Kidney glomerular epithelial cell (primary cell): ENCODE measurements at places on chromosomes 5 and 9.
A peak's percentile ranks its signal among the peaks of the same experiment; 100 is the strongest.

GRCh38 chr5:82538339-82539034, 260.3 kb upstream of the RPS23 start:
- DNase-seq: no peak

DNA sequence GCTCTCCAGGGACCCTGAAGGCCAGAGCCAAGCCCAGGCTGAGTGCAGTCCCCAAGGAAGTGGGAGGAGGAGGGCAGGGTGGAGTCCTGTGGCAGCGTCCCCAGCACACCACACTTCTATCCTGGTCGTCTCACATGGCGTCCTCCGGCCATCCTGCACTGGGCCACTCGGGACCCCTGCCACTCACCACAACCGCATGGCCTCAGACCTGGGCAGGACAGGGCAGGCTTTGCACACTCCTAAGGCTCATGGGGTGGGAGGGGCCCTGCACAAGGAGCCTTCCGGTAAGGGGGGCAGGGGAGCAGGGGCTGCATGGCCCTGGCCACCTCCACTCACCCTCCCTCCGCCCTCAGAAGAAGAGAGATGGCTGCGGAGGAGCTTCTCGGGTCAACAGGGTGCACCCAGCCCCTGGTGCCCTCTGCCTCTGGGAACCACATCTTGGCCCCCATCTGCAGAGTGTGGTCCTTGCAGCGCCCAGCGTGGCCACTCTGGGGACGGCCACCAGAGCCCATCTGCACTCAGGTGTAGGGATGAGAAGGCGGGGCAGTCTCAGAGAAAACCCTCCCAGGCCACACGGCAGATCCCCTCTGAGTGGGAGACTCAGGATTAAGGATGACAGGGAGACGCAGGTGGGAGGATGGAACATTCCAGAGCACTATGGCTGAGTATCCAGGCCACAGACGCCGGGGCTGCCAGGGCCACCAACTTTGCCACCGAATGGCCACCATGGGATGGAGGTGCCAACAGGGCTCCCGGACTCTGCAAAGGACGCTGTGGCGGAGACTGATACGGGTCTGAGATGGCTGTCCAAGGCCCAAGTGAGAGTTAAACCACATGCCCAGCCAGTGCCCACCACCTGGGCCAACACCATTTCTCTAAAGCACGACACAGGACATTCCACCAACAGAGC, 7.6 kb downstream of the TPPP start:
- DNase-seq: no peak

DNA sequence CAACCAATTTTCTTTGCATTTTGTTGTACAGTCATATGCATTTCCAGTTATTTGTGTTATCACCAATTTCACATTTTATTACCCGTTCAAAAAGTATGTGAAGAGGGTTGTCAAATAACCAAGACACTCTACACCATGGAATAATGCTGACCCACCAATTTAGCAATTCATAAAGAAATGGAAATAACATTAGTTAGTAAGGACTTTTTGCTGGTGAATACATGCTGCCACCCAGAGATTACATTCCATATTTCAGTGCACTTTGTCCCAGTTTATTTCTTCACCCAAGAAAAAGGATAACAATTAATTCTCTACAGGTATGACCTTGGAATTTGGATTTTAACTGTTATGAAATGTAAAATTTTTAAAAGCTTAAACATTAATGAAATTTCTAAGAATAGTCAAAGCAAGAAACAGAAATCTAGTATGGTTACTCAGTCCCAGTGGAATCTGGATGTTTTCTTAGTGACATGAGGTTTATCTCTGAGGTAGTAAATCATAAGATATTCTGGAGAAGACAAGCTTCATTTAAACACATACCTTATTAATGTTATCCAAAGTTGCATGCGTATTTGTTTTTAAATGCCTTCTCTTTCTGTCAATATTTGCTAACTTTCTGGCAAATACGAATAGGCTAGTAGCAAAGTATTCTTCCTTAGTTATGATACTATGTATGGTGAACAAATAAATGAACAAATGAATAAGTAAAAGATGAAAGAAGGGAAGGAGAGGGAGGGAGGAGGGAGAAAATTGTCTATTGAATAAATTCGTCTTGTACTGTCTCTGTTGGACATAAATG, 100.6 kb downstream of the CETN3 start:
- DNase-seq: peak; percentile 63

DNA sequence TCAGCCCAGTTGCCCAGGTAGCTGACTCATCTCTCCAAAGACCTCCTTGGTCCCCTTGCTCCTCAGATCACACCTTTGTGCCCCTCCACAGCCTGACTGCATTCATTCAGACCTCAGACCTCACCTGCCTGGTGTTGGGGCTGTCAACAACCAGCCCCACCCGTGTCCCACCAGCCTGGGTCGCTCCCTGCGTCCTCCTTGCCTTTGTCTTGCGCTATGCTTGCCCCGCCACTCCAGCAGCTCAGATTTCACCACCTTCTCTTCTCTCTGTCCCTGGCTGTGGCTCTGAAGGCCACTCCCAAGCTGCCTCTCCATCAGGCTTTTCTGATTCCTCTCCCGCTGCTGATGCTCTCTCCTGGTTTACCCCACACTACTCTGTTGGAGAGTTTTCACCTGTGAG, 103.5 kb downstream of the MVB12B start:
- no peak for DNase-seq

GRCh38 chr5:176733406-176734262, 76.7 kb upstream of the UNC5A start:
- DNase-seq: no peak

DNA sequence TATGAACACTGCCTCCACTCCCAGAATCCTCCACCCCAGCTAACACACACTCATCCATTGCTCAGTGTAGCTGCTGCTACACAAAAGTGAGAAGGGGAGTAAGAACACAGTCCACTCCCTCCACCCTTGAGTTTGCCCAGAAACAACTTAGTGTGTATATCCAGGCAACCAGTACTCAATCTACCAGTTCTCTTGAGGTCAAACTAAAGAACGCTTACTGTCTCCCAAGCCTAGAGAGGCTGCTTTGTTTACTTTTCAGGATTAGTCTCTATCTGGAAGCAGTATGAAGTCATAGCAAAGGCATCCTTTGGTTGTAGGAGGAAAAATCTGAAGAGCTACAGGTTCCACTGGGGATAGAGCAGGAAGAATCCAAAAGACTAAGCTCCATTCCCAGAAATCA, 296.3 kb downstream of the KCNN2 start:
- no peak for DNase-seq

- DNase-seq: no peak
Observed at GRCh38 chr5:15283076-15283475, 216.9 kb upstream of the FBXL7 start.

DNA sequence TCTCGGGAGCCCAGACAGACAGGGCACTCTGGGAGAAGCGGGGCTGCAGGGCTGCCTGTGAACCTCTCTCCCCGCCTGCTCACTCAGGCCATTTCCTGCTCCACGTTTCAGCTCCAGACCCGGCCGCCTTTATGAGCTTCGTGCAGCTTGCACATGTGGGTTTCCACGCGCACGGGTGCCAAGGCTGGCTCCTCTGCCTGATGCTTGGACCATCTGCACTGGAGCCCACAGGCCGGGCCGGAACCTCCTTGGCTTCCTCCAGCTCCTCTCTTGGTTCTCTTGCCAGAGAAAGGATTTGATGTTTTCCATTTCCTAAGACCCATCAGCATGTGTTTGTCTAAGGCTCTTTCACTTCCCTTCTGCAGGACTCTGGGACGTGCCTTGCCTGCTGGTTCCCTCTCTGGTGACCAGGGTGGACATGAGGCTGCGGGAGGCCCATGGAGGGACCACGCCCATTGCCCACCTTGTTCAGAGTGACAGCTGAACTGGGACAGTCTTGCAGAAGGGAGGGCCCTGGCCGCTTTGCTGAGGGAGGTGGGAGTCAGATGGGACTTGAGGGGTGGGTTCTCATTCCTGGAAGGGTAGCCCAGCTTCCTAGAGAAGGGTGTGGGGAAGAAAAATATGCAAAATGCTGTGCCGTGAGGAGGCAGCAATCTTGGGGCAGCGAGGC, 23.3 kb upstream of the COL5A1 start:
- DNase-seq: no peak

DNA sequence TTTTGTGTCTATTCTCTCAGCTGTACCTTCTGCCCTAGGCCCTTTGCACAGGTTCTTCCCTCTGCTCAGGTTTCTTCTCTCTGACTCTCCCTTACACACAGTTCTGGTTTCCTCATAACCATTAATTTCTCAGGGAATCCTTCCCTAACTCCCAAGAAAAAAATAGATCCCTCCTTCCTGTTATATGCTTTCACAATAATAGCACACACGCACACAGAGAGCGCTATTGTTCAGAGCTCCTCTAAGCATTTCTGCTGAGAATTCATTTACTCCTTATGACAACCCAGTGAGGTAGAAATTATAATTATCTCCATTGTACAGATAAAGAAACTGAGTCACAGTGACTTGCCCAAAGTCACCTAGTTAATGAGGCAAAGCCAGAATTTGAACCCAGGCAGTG, 1.7 kb upstream of the TCOF1 start:
- DNase-seq: no peak

DNA sequence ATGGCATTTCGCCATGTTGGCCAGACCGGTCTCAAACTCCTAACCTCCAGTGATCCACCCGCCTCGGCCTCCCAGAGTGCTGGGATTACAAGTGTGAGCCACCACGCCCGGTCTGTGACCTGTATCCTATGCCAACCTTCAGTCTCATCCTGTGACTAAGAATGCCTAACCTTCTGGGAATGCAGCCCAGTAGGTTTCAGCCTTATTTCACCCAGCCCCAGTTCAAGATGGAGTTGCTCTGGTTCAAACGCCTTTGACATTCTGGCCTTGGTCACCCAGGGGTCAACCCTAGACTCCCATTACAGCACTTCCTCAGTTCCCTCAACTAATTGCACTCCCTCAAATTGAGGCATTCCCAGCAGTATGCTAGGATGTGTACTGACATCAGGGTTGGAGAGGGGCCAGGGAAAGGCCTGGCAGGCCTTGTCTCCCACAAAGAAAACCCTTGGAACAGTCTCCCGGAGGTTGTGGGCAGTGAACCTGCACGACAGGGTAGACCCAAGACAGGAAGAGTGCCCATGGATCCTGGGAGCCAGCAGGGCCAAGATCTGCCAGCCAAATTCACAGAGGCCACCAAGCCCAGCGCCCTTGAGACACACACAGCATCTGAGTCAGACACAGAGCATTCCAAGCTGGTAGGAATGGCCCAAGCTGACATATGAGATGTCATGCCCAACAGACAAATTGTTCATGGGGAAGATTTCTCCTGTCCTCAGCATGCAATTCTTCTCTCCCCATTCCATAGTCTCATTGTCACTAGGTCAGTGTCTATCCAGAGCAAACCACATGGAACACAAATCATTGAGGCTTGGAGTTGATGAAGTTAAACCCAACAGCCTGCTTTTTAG, 24.9 kb upstream of the SMU1 start:
- DNase-seq: peak; percentile 46

DNA sequence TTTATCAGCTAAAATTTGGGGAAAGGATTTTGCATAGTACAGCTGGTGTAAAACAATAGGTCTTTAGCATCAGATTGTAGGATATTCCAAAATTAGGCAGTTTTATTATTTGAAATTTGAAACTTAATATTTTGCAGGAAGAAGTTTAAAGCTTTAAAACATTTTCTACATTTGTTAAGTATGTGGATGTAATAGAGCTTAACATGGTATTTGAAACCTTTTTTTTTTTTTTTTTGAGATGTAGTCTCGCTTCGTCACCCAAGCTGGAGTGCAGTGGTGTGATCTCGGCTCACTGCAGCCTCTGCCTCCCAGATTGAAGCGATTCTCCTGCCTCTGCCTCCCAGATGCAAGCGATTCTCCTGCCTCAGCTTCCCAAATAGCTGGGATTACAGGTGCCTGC, 2.9 kb downstream of the DENND4C start:
- no peak for DNase-seq

- no peak for DNase-seq
Observed at GRCh38 chr9:114226246-114227055, 71.1 kb downstream of the COL27A1 start.

- no peak for DNase-seq
Observed at GRCh38 chr9:20238921-20239320, 383.4 kb downstream of the MLLT3 start.

DNA sequence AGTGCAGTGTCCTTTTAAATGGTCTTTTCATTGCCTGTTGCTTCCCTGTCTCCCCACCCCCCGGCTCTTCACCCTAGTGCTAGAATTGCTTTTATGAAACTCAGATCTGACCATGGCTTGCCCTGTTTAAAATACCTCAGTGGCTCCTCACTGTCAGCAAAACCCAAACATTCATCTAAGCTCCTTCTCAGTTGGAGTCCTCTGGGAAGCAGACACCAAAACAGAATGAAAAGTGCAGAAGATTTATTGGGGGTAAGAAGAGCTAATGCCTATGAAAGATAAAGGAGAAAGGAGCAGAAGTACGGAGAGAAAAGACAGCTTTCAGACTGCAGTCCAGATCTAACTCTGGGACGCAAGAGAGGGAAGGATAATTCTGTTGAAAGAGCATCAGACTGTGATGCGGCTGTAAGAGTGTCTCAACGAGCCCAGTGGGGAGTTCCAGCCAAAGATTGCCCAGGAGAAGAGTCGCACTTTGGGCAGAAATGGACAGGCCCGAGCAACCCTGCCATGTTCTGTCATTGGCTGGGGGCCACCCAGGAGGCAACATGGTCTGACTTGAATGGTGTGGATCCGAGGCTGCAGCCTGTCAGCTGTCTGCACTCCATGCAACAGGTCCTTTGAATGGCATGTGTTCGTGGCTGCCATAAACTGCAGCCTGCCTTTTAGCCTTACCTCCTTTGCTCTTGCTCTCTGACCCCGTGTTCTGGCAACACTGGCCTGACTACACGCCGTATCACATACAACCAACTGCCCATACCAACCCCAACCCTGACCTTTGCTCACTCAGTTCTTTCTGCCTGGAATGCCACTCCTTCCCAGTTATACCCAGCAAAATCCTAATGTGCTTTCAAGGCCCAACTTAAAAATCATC, 55.9 kb downstream of the IRF1 start:
- no peak for DNase-seq

DNA sequence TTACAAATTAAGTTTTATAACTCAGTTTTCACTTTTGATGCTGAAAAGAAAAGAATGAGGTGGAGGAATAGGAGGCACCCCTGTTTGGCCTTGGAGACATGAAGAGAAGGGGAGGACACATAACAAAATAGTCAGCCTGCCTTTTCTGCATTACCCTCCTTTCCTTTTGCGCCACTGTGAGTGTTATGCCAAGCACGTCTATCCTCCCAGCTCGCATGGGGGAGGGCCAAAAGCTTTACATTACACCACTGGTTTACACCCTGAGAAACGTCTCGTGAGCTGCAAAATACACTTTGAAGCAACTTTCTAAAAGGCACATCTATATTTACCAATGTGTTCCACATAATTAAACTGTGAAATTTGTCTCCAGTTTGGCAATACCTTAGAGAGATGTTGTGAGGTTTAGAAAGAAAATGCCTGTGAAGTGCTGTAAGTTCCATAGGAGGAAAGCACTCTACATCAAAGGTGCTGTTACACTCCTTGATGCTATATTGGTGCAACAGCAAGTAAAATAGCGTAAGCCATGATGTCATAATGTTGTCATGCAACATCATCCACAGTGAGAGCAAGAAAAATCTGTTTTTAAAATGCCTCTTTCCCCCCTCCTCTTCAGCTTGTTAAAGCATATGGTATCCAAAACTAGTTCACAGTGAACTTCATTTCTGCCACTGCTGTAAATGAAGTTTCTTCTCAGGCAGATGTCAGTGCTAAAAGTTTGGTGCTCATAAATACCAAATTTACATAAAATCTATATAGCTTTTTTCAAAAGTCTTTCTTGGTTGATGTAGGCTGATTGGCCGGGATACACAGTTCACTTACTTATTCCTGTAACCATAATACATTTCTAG, 50.3 kb downstream of the CETN3 start:
- DNase-seq: no peak
